ENCODE measurements at places on chromosomes 11 and 22.
A peak's percentile ranks its signal among the peaks of the same experiment; 100 is the strongest.

DNA sequence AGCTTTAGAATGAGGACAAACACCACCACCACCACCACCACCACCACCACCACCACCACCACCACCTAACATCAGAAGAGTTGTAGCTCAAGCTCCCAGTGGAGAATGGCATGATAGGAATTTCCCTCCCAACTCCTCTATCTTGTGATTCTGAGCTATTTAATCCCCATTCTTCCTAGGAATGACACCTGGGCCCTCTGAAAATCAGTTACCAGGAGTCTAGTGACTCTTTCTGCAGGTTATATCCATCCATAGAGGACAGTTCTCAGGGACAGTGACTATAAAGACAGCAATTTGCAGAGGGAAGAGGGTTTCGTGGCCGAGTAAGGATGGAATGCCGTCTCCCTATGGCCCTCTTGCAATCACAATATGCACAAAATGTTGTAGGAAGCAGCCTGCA, 27.8 kb downstream of the MYH9 start:
- no peak for DNase-seq

GRCh38 chr22:22928666-22929380, 41.2 kb downstream of the IGLL5 start:
- DNase-seq, result peak; percentile 1

DNA sequence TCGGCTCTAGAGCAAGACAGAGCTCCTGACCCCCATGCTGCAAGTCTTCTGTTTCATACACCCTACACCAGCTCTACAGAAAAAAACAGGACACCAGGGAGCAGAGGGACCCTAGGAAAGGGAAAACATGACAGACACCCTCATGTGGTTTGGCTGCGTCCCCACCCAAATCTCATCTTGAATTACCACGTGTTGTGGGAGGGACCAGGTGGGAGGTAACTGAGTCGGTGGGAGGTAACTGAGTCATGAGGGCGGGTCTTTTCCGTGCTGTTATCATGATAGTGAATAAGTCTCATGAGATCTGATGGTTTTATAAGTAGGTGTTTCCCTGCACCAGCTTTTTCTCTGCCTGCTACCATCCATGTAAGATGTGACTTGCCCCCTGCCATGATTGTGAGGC, 6.6 kb upstream of the C22orf39 start:
- DNase-seq, result no peak

- no peak for DNase-seq
Measured at GRCh38 chr11:86443415-86443814, 68.7 kb downstream of the CCDC81 start.

GRCh38 chr22:49879871-49880270, 26.2 kb downstream of the ZBED4 start:
- DNase-seq, result no peak

GRCh38 chr11:16082095-16083055, 274.0 kb downstream of the SOX6 start:
- no peak for DNase-seq

DNA sequence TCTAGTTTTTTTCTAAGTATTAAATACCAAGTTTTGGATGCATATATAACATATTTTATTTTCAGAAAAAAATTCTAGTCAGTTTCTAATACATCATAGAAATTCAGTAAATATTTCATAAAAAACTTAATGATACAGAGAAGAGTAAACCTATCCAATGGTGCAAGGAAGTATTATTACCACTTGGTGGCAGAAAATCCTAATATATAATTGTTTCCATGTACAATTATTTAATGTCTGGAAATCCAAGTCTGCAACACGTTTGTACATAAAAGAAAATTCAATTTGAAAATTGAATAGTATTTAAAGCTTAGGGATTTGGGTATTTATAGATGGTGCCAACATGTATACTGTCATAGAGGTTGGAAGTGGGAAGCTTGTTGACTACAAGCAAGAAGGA, 127.0 kb downstream of the TRPC6 start:
- DNase-seq, result no peak

DNA sequence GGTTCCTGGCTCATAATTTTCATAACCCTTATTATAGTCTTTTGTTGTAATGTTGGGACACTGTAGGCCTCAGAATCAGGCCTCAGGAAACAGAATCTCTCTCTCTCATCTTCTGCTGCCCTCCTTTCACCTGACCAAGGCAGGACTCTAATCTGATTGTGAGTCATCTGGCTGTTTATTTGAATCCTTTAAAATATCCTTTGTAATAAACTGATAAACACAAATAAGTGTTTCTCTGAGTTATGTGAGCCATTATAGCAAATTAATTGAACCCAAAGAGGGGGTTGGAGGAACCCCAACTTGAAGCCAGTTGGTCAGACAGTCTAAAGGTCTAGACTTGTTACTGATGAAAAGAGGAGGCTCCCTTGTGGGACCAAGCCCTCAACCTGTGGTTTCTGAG, 30.6 kb downstream of the ACER3 start:
- DNase-seq, result no peak

GRCh38 chr22:46158283-46158682, 8.0 kb downstream of the PPARA start:
- DNase-seq, result no peak

DNA sequence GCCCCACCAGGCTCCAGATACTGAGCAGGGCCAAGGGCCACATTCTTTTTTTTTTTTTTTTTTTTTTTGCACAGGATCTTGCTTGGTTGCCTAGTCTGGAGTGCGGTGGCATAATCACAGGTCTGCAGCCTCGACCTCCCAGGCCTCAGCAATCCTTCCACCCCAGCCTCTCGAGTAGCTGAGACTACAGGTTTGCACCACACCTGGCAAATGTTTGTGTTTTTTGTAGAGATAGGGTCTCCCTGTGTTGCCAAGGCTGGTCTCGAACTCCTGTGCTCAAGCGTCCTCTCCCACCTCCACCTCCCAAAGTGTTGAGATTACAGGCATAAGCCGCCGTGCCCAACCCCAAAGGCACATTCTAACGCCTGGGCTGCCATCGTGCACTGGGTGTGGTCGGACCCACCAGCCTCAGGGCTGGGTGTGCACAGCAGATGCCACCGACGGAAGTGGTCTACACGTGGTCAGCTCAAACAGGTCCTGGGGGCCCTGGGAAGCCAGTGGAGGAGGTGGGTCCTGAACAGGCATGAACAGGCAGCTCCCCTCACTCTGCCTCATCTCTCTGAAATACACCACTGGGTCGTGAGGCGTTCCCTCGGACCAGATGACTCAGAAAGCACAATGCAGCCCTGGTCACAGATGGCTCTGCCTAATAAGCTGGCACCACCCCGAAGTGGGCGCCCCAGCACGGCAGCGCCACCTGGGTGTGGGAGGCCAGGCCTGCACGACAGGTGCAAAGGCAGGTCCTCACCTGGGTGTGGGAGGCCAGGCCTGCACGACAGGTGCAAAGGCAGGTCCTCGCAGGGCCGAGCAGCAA, 5.1 kb upstream of the B4GALNT4 start:
- DNase-seq, result peak; percentile 47

- DNase-seq, result no peak
Measured at GRCh38 chr11:61345170-61345610, 12.2 kb downstream of the TKFC start.

DNA sequence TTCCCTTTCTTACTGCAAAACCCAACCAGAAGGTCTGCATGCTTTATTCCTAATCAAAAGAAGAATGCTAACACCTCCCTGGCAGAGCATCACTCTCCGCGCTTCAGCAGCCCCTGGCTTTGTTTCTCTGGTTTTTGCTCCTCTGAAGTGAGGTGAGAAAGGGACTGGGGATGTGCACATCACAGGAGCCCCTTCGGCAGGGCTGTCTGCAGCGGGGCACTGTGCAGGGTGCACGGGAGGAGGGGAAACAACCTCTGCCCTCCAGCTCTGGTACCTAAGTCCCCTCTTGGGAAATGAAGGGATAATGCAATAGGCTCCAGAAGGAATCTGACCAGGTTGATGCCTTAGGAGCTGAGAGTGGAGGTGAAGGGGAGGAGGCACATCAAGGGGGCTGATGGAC, 312.7 kb downstream of the NTM start:
- DNase-seq, result no peak

GRCh38 chr11:76799066-76799804, 16.1 kb downstream of the TSKU start:
- peak; percentile 23 for DNase-seq

DNA sequence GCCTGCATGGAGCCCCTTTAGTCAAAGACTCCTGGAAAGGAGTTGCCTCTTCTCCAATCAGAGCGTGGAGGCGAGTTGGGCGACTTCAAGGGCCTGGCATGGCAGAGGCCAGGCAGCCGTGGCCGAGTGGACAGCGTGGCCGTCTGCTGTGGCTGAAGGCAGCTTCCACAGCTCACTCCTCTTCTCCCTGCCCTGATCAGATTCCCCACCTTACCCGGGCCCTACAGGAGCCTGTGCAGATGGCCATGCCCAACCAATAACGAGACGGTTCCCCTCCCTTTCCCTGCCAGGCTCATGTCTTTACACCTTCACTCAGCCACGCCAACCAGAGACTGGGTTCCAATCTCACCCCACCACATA, 20.0 kb upstream of the SLC22A12 start:
- no peak for DNase-seq

DNA sequence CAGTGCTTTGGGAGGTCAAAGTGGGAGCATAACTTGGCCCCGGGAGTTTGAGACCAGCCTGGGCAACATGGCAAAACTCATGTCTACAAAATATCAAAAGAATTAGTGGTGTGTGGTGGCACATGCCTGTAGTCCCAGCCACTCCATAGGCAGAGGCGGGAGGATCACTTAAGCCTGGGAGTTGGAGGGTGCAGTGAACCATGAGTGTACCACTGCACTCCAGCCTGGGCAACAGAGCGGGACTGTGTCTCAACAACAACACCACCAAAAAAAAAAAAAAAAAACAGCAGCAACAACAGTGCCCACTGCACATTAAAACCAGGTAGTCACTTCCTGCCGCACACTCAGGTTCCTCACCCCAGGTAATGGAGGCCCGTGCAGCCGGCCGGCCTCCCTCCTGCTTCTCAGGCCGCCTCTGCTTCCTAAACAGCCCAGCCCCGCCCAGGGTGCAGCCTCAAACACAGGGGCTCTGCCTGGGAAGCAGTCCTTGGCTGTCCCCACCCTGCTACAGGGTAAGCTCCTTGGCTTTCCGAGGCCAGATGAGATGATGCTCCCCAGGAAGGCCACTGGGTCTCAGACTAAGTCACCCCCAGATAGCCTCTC, 318.3 kb downstream of the SHANK2 start:
- no peak for DNase-seq

DNA sequence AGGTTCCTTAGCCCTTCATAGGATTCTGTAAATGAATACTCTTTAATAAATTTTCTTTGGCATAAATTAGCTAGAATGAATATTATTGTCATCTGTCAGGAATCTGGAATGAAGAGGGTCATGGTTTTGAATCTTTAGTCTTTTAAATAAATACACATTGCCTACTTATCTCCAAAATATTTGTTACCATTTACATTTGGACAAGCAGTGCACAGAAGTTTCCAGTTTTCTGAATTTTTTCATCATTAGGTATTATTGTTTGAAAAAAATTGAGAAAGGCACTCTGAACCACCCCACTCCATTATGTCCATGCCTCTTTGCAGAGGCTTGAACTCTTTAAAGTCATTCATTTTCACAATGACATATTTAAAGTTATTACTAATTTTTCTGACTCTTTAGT, 549.0 kb upstream of the LUZP2 start:
- DNase-seq, result no peak

- DNase-seq, result no peak
Measured at GRCh38 chr11:12235947-12236743, 125.8 kb downstream of the MICAL2 start.

DNA sequence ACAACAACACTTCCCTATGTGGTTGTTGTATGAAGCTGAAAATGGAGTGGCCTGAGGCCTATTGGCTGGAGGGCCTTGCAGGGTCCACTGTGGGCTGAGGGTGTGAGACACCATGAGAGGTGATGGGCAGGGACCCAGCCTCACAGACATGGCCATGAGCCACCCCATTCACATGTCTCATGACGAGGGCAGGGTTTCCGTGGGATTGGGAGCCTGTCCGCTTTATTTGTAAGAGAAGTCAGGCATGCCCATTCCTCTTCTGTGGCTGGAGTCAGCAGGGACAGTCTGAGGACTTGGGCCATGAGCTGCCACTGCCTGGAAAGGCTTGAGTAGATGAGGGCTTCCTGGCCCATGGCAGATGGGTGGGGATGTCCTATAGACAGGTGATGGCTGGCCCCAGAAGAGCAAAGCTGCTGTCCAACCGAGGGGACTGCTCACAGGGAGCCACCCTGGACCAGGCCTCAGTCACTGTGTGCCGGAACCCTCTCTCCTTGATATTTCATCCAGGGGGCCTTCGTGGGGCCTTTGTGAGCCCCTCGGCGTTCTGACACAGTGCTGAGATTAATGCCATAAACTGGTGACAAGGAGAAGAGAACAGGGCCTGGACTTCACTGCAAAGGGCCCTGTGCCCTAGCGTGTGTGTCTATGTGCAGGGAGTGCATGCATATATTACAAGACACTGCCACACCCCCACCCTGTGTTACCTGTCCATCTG, 971.9 kb downstream of the BRD1 start:
- DNase-seq, result no peak

GRCh38 chr11:8192896-8193209, 24.0 kb upstream of the RIC3 start:
- DNase-seq, result no peak

DNA sequence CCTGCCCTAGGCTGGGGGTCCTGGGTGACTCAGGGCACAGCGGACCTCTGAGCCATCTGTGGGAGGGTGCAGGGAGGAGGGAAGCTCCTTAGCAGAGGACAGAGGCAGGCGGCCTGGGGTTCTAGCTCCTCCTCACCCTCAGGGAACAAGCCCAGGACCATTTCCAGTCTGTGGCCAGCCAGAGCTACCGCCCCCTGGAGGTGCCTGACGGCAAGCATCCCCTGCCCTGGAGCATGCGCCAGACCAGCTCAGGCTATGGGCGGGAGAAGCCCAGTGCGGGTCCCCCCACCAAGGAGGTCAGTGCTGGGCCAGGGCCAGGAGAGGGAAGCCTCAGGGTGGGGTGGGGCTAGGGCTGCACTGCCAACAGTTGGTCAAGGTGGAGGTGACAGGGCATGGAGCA, 26.0 kb upstream of the LRRC10B start:
- DNase-seq, result no peak

- no peak for DNase-seq
Measured at GRCh38 chr11:87190071-87190470, 152.3 kb downstream of the TMEM135 start.

DNA sequence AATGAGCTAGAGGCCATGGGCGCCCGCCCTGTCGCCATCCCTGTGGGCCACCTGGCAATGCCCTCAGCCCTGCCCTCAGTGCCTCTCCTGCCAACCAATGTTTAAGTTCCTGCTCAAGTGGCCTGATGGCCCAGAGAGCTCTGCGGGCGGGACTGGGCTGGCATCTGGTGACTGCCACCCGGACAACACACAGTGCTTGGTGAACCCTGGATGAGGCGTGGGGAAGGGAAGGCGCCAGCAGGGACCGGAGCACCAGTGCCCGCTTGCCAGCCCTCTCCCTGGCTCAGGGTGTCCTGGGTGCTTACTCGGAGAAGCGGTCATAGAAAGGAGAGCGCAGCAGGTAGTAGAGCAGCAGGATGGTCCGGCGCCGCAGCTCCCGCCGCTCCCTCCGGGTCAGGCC, 4.2 kb downstream of the PEX16 start:
- no peak for DNase-seq

- no peak for DNase-seq
Measured at GRCh38 chr11:84313830-84314359, 1027.7 kb upstream of the CCDC90B start.
